CD4-positive, alpha-beta T cell (primary cell): ENCODE measurements at places on chromosomes 13 and 19.

GRCh38 chr19:39319098-39319891, 1.4 kb downstream of the LRFN1 start:
- DNase-seq, result no peak

DNA sequence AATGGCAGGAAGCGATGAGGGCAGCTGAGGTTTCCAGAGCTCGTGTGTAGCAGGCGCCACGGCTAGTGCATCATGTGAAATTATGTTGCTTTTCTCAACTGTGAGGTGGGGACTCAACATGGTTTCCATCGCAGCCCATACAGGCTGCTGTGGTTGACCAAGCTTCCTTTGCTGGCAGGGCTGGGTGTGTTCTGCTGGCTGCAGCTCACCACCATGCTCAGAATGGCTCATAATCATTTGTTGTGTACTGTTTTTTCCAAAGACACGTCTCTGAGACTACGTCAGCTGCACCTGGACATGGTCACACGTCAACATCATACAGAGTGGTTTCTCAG, 16.1 kb upstream of the RASA3 start:
- DNase-seq, result peak; percentile 93

- peak; percentile 61 for DNase-seq
These were observed 1.9 kb upstream of the FOXO1 start for GRCh38 chr13:40668335-40668734.

DNA sequence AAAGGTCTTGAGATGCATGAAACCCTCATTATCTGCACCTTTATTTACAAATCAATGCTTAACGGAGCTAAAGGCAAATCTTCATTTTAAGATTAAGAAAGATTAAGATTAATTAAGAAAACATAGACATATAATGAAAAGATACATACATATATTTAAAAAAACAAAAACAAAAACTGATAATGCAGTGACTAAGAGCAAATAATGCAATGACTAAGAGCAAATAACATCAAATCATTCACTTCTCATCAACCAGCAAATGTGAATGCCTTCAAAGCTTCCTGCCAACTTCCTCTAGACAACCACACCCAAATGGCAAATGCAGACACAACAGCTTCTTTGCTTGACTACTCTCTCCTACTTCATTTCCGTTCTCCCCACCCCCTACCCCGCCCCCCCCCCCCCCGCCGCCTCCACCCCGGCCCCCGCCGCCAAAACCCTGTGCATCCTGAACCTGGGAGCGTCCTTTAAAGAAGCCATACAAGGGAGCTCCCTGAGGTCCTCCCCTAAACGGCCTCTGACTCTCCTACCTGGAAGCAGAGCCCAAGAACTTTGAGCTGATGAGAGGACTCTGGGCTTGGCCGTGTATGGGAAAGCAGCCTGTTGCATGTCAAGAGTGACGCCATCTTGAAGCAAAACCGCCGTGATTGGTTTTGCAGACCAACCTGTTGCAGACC, 24.5 kb downstream of the TEX101 start:
- DNase-seq, result peak; percentile 39

GRCh38 chr13:110799246-110800236, 86.0 kb downstream of the ING1 start:
- DNase-seq, result no peak

- no peak for DNase-seq
These were observed 11.7 kb downstream of the CIC start for GRCh38 chr19:42280815-42281145.

DNA sequence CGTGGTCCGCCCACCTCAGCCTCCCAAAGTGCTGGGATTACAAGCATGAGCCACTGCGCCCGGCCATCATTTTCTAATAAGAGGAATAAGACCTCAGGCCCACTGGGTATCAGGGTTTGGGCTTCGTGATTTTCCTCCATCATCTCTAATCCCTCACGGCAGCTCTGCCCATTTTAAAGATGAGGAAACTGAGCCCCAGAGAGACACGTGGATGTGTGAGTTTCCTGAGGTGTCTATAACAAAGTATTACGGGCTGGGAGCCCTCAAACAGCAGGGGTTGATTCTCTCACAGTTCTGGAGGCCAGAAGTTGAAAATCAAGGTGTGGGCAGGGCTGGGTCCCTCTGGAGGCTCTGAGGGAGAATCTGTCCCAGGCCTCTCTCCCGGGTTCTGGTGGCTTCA, 33.7 kb downstream of the MYO9B start:
- DNase-seq, result no peak
